ENCODE measurements at places on chromosomes 7 and 10.

DNA sequence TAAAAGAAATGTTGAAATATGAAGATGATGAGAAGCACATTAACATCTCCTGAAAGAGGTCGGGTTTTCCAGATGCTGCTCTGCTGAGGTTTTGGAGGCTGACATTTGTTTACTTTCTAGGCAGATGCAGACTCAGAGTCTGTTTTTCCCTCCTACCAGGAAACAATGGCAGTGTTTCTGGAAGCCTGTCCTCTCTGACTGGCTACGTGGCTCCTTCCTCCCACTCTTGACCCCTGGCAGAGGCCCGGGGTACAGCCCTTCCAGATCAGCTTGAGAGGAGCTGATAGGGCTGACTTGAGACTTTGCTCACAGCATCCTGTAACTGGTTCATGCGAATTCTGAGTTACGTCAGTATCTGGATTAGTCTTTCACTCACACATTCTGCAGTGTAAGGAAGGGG is 41.1 kb upstream of the IL15RA start:
- no peak for DNase-seq

DNA sequence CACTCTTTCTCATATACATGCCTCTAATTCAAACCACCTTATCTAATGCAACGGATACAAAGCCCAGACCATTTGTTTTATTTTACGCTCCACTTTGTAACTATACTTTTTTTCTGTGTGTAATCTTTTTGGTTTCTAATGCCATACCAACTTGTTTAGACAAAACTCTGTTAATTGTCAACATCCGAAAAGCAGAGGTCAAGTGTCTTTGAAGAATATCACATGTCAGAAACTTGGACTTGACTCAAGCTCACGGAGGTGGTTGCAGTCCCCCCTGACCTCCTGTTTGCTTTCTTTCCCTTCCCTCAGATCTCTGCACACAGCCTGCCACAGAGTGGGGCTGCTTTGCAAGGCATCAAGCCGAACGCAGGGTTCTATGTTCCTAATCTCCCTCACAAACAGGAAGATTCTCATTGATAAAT is 698.9 kb downstream of the PARD3 start:
- no peak for DNase-seq

GRCh38 chr10:17783751-17784150 is 25.4 kb upstream of the MRC1 start:
- no peak for DNase-seq

- DNase-seq, result no peak
Measured at GRCh38 chr10:64079341-64079740, 558.1 kb downstream of the REEP3 start.

Data from fibroblast of skin of left quadriceps (primary cell).